ENCODE measurements at places on chromosomes 7 and 10. TPM values are rescaled to one million over a fixed set of nuclear protein-coding genes. Genes with fewer than 3 reads are reported as not detected.

GRCh38 chr7:7439564-7439963, 96.1 kb downstream of the COL28A1 start:
- H3K4me3 ChIP-seq: no peak overlapping the region
- DNase-seq: no peak
- H3K36me3 ChIP-seq: no peaks in the 10 kb centered on the region
- H3K27me3 ChIP-seq: no peaks in the 10 kb centered on the region

DNA sequence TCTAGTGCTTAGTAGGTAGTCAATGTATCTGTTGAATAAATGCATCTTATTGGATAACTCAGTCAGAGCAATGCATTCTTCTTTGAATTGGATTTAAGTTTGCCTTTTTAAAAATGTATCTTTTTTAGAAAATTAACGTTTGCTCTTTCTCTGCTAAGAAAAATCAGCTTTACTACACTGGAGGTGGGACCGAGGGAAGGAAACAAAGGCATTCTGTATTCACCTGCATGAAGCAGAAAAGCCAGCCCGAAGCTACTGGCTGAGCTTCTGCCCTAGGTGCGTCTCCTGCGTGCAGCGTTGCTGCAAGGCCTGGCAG, 22.2 kb upstream of the ITGB1 start:
- H3K27me3 ChIP-seq: no peaks in the 10 kb centered on the region
- DNase-seq: no peak
- peak overlapping the region; percentile 91 for H3K4me3 ChIP-seq
- no peaks in the 10 kb centered on the region for H3K36me3 ChIP-seq
- peak overlapping the region; percentile 95 for H3K27ac ChIP-seq

- no peaks in the 10 kb centered on the region for H3K36me3 ChIP-seq
- no peak for DNase-seq
- no peak overlapping the region for H3K4me3 ChIP-seq
- H3K4me1 ChIP-seq: no peaks in the 10 kb centered on the region
- peaks cover 5% of the 10 kb centered on the region for H3K27me3 ChIP-seq
- H3K27ac ChIP-seq: no peak overlapping the region
Measured at GRCh38 chr10:95456516-95456915, 104.7 kb downstream of the SORBS1 start.

GIMAP6 gene
- total RNA-seq: 55.8 TPM

DNA sequence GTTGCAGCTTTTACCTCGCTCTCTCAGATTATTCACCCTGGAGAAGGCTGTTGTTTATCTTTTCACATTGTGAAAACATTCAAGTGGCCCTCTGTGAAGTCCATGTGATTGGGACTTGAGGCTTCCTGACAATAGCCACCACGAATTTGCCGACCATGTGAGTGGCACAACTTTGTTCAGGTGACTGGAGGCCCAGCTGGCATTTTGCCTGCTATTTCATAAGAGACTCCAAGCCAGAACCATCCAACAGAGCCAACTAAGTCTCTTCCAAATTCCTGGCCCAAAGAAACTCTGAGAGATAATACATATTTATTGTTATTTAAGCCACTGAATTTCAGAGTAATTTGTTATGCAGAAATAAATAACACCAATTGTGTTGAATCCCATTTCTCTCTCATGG, 38.2 kb upstream of the CCSER2 start:
- H3K4me1 ChIP-seq: peaks cover 19% of the 10 kb centered on the region
- no peak overlapping the region for H3K4me3 ChIP-seq
- no peak overlapping the region for H3K27ac ChIP-seq
- H3K36me3 ChIP-seq: no peaks in the 10 kb centered on the region

GRCh38 chr7:2512713-2513112, 6.9 kb upstream of the LFNG start:
- DNase-seq: no peak
- H3K27me3 ChIP-seq: no peaks in the 10 kb centered on the region
- H3K4me3 ChIP-seq: no peak overlapping the region
- H3K4me1 ChIP-seq: peaks cover 28% of the 10 kb centered on the region

DNA sequence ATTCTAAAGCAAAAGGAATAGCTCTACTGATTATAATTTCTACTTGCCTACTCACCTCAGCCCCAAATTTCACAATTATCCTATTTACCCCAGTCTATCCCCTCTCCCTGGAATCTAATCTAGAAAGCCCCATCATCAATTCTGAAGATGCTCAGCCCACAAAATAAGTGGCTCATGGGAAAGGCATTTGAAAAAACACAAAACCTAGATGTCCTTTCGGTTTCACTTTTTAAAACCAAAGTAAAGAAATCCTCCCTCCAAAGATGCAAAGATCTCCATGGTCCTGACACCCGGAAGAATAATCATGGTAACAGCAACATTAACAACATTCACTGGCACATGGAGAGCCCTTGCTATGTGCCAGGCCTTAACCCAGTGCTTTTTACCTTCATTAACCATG, 224.8 kb downstream of the FGFR2 start:
- H3K4me1 ChIP-seq: no peaks in the 10 kb centered on the region
- H3K36me3 ChIP-seq: no peaks in the 10 kb centered on the region
- peaks cover 13% of the 10 kb centered on the region for H3K27me3 ChIP-seq
- no peak overlapping the region for H3K4me3 ChIP-seq
- DNase-seq: no peak
- H3K27ac ChIP-seq: no peak overlapping the region

All from natural killer cell treated with Interleukin-12 subunit alpha and Interleukin-12 subunit beta and Interleukin-15 and Interleukin-18, amount 100 ng/mL, for 72 hours (primary cell).